Activated T-cell treated with anti-CD3 and anti-CD28 coated beads, Interleukin-2, amount 50 U/mL, for 24 hours (primary cell): ENCODE measurements at places on chromosomes 1 and 21.

DNA sequence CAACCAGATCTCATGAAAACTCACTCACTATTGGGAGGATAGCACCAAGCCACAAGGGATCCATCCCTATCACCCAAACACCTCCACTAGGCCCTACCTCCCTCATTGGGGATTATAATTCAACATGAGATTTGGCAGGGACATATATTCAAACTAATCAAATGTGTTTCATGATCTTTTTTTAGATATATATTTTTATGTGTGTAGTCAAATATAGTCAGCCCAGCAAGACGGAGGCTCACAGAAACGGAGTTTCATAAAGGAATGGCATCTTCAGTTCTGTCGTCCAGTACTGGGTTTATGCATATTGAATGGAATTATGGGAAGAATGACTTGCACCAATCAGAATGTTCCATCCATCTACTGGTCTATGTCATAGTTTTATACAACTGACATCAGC lies 343.3 kb upstream of the KAZN start:
- no peak for DNase-seq

GRCh38 chr1:1628754-1629429 lies 3.1 kb upstream of the MMP23B start:
- peak; percentile 72 for DNase-seq

GRCh38 chr1:239956263-239956662 lies 135.4 kb upstream of the FMN2 start:
- no peak for DNase-seq

- DNase-seq, result no peak
Observed at GRCh38 chr1:39957299-39958015, 2.5 kb downstream of the MFSD2A start.

DNA sequence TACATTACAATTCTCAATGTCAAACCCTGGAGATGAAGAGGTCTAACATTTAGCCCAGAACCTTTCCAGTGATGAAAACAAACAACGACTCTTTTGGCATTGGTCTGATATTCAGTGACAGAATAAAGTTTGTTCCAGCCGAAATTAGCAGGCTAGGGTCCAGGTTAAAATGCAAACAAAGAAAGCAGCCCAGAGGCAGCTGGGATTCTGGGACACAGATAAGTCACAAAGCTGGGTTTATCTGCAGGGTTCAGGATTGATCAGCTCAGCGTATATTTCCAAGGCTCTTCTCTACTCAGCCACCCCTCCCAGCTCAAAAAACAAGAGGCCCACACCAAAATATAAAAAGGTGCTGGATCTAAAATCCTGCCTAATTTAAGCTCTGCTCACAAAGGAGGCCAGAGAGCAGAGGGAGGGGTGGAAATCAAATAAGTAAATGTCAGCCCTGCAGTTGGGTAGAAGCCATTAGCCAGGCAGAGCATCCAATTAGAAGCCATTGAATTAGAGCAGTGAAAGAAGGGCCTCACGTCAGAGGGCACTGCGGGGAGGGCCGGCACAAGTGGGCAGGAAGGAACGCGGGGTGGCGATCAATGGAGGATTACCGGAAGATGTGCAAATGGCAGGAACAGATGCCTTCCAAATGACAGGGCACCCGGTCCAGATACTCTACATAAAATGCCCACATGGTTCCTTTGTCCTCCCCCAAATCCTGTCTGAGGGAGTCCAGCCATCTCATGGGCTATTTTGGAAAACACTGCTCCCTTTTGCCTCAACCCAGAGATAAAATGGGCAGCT lies 3.2 kb upstream of the KLHDC8A start:
- no peak for DNase-seq
